ENCODE measurements at places on chromosomes 11 and 22.

DNA sequence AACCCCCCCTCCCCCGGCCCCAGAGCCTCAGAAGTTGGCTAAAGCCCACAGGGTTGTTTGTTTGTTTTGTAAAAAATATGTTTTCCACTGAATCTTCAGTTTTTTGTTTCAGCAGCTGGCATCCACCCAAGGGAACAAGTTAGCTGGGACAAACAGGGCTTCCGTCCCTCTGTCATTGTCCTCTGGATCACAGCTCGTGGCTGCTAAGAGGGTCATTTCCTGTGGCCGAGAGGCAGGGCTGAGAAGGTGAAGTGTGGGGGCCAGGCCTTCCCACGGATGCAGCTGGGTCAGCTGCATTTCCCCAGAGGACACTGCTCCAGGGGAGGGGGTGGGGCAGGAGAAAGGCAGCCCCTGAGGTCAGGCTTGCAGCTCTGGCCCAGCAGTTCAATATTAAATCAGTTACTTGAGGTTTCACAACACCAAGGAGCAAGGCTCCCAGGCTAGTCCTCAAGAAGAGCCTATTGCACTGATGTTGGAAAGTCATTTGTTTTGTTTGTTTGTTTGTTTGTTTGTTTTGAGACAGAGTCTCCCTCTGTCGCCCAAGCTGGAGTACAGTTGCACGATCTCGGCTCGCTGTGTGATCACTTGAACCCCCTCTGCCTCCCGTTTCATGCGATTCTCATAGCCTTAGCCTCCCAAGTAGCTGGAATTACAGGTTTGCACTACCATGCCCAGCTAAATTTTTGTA lies 34.4 kb upstream of the SMTN start:
- no peak for DNase-seq

DNA sequence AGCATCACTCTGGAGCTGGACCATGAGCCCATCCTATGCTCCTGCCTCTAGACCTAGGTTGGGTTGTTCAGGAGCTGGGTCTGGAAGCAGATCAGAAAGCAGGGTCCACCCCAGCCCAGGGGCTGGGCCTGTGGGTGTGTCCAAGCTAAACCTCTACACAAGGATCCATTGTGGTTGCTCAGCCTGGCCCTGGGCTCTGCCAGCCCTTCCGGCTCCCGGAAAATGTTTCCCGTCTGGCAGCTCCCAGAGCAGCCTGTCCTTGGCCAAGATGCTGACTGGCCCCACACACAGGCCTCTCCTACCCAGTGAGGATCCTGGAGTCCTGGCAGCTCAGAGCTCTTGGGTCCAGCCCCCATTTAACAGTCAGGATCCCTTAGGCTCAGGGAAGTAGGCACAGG lies 35.3 kb upstream of the FCHSD2 start:
- DNase-seq = no peak

- DNase-seq = no peak
These were observed 46.2 kb downstream of the DEPDC5 start for GRCh38 chr22:31800065-31800464.

DNA sequence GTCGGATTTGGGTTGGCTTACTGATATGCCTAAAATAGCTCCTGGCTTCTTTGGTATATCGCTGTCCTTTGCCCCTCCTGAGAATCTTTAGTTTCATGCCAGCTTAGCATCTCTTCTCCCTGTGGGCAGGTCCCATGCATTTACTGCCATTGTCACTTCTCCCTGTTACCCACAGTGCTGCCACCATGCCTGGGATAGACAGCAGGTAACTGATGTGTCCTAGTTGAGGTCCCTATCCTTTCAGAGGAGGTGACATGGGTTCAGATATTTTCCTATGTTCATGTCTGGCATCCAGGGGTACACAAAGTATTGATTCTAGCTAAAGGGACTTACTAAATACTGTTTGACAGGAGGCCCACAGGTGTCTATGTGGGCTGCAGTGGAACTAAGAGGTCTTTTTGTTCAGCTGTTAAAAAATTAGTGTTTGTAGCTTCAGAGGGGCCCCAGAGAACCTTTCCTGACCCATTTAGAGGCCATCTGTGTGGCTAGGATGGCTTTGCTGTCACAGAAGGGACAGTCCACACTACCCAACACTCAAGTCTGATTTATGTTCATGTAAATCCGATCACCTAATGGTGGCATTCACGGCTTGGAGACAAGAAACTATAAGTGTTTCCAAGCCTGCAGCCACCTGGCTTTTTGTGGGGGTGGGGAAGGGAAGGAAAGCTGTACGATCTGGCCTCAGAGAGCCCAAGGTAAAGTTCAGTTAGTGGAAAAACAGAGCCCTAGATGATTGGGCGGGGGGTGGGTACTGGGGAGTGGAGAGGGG lies 8.5 kb downstream of the TIMP3 start:
- no peak for DNase-seq

- DNase-seq = no peak
These were observed 78.5 kb downstream of the SPON1 start for GRCh38 chr11:14041040-14041439.

DNA sequence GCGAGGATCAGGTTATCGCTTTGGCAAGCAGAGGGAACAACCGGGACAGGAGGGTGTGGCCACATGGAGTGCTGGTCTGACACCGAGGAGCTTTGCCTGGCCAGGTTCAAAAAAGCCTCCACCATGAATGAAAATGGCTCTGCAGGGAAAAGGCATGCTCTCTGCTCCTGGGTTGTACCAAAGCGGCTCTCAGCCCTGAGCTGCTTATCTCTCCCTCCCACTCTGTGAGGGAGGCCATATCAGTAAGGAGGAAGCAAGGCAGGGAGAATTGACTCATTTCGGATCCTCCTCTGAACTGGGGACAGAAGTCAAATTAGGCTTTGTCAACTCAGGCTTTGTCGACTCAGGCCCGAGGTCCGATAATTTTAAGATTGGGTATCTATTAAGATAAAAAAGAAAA lies 82.9 kb upstream of the CRTAM start:
- DNase-seq = no peak

- DNase-seq = no peak
These were observed 151.7 kb downstream of the UVRAG start for GRCh38 chr11:75966537-75967287.

DNA sequence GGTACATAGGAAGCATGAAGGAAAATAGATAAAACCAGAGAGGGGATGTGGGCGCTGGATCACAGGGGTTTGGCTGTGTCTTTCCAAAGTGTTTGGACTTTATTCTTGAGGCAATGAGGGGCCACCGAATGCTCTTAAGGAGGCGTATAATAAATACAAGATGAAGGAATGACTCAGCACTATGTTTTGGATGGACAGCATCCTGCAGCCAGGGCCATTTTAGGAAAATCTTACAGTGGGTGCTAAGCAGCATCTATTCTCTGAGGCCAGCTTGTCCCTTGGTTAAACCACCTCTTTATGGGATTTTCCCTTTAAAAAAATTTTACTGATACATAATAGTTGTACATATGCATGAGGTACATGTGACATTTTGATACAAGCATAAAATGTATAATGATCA lies 4.3 kb upstream of the LDHA start:
- no peak for DNase-seq

DNA sequence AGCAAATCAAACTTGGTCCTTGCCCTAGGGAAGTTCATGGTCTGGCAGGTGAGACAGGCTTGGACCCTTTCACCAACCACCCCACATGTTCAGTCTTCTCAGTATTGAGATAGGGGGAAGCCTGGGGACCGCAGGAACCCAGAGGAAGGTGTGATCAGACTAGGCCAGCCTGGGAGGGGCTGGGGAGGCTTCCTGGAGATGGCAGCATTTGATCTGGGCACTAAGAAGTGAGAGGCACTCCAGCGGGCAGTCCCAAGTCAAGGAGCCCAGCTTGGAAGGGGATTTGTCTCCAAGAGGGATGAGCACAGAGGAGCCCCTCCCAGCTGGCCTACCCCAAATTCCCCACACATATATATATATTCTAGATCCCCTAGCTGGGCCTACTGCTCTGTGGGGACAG lies 5.4 kb downstream of the LRRC32 start:
- no peak for DNase-seq

GRCh38 chr22:28703436-28703835 lies 23.8 kb upstream of the TTC28 start:
- no peak for DNase-seq

- DNase-seq = no peak
These were observed 25.6 kb downstream of the OR2AG2 start for GRCh38 chr11:6746086-6746618.

DNA sequence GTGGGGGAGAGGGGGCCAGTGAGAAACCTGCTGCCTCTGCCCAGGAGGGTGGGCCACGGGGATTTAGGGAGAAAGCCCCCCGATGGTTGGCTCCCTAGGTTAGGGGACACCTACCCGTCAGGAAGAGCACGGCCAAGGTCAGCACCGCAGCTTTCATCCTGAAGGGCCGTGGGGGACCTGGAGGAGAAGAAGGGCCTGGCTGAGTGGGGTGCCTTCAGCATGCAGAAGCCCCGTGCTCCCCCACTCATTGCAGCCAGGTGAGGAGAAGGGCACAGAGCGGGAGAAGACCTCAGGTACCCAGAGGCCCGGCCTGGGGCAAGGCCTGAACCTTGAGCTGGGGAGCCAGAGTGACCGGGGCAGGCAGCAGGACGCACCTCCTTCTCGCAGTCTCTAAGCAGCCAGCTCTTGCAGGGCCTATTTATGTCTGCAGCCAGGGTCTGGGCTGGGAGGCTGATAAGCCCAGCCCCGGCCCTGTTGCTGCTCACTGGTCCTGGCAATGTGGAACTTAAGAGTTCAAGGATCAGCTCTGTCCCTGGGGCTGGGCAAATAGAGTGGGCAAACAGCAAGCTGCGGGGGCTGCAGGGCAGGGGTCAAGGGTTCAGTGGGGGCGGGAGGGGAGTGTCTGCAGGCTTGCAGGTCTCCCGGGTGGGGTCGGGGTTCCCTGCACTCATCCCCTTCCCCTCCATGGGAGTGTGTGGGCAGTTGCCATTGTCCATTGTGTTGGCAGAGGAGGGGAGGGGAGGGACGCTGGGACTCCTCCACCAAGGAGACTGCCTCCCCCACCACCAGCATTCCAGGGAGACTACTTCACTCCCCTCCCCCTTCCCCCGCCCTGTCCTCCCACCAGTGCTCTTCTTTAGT lies at the start of gene APOA1:
TSS of gene APOA1 (minus strand) at position 392 of the 861 bp plus-strand sequence. CDS start at position 157, 235 bp downstream.
- DNase-seq = no peak

- no peak for DNase-seq
These were observed 74.2 kb downstream of the KIRREL3 start for GRCh38 chr11:126926376-126926791.

DNA sequence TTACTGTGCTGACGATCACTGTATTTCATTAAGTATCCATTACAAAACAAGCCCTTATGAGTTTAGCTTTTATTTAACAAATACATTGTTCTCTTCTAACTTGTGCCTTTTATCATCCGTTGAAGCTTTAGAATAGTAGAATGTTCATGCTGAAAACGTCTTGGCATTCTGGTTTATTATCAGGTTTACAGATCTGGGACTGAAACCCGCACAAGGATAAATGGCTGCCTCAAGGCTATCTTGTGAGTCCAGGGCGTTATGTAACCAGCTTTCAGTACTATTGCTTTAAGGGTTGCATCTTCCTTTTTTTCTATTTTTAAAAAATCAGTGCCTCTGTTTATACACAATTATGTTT lies 66.6 kb upstream of the PRODH start:
- no peak for DNase-seq

- DNase-seq = no peak
These were observed 48.4 kb upstream of the KCNQ1OT1 start for GRCh38 chr11:2748061-2748813.
